ENCODE measurements at places on chromosomes 1 and 21.

- peaks cover 6% of the 10 kb centered on the region for H3K4me1 ChIP-seq
- peaks cover 36% of the 10 kb centered on the region for H3K27me3 ChIP-seq
- H3K36me3 ChIP-seq: no peaks in the 10 kb centered on the region
- H3K27ac ChIP-seq: no peak within 1 kb of the TSS
- no peak within 1 kb of the TSS for H3K4me3 ChIP-seq
Measured at GRCh38 chr21:33025489-33026442, at the start of gene OLIG2. Gene OLIG2, plus strand, starts transcription at chr21:33025935. Its CDS starts 928 bp downstream, at chr21:33026863.

- H3K27ac ChIP-seq: no peak overlapping the region
- H3K36me3 ChIP-seq: no peaks in the 10 kb centered on the region
- H3K27me3 ChIP-seq: no peaks in the 10 kb centered on the region
- H3K4me1 ChIP-seq: peaks cover 20% of the 10 kb centered on the region
- no peak overlapping the region for H3K4me3 ChIP-seq
- no peak for DNase-seq
Measured at GRCh38 chr1:48803474-48803873, 26.8 kb upstream of the BEND5 start.

DNA sequence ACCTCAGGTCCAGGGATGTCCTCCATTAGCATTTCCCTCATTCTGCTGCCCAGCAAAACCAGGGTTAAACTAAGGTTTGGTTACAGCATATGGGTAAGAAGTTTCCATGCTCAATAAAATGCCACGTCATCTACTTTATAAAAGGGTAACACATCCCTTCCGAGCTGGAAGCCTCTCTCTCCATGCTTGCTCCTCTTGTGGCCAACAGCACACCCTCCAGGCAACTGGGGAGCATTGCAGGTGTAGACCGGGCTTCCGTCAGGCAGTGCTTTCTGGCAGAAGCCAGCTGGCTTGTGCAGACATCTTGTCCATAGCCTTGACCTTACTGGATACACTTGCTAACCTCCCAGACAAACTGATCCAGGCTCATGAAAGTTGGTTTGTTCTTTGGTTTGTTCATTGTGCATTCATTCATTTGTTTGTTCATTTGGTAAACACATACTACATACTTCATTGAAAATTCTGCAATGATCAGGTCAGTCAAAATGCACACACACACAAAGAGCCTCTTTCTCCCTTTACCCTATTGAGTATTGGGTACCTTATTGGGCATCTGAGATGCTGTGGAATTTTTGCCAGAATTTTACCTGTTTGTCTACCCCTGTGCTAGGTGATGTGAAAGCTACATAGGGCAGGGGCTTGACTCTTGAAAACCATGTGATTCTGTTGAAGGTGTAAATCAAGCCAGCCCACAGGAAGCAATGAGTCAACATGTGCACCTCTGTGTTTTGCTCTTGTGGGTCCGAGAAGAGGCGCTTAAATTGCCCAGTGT lies 422.8 kb downstream of the CAMTA1 start:
- DNase-seq: no peak
- peaks cover 1% of the 10 kb centered on the region for H3K36me3 ChIP-seq
- no peaks in the 10 kb centered on the region for H3K4me1 ChIP-seq
- no peak overlapping the region for H3K4me3 ChIP-seq
- H3K27ac ChIP-seq: no peak overlapping the region

DNA sequence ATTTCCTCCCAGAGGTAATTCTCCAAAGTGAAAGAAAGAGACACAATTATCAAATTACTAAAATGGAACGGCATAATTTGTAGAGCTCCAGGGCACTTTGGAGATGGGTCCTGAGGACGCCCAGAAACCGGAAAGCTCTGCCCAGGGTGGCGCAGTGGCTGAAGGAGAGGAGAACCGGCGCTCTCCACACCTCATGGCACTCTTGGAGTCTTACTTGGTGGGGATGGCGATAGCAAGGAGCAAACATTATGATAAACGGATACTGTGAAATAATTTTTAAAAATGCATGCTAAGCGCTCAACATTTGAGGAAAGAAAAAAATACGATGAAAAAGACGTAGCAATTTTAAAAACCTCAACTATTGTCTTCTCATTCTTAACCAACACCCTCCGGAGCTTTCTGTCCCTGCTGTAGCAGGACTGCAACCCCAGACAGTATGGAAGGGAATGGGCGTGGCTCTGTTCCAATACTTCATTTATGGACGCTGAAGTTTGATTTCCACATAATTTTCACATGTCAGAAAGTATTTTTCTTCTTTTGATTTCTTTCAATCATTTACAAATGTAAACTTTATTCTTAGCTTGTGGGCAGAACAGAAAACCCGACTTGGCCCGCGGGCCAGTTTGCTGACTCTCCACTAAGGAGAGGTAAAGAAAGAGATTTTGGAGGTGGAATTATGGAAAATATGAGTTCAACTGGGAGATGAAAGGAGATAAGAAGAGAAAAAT lies 1.1 kb downstream of the S100A11 start:
- DNase-seq: no peak
- peaks cover 23% of the 10 kb centered on the region for H3K4me1 ChIP-seq
- peak overlapping the region; percentile 66 for H3K27ac ChIP-seq
- H3K4me3 ChIP-seq: peak overlapping the region; percentile 90

GRCh38 chr21:43983390-43983789 lies 28.7 kb upstream of the TRAPPC10 start:
- no peaks in the 10 kb centered on the region for H3K36me3 ChIP-seq
- DNase-seq: no peak
- peaks cover 4% of the 10 kb centered on the region for H3K4me1 ChIP-seq
- H3K27ac ChIP-seq: no peak overlapping the region
- no peak overlapping the region for H3K4me3 ChIP-seq

GRCh38 chr1:91161749-91162148 lies 139.9 kb upstream of the ZNF644 start:
- no peak for DNase-seq
- H3K27me3 ChIP-seq: peaks cover 2% of the 10 kb centered on the region
- H3K4me3 ChIP-seq: no peak overlapping the region
- no peak overlapping the region for H3K27ac ChIP-seq
- H3K4me1 ChIP-seq: peaks cover 7% of the 10 kb centered on the region
- no peaks in the 10 kb centered on the region for H3K36me3 ChIP-seq

- H3K4me3 ChIP-seq: peak overlapping the region; percentile 94
- H3K27me3 ChIP-seq: no peaks in the 10 kb centered on the region
- peaks cover 2% of the 10 kb centered on the region for H3K36me3 ChIP-seq
- DNase-seq: no peak
Measured at GRCh38 chr1:6025269-6026094, 20.2 kb upstream of the KCNAB2 start.

DNA sequence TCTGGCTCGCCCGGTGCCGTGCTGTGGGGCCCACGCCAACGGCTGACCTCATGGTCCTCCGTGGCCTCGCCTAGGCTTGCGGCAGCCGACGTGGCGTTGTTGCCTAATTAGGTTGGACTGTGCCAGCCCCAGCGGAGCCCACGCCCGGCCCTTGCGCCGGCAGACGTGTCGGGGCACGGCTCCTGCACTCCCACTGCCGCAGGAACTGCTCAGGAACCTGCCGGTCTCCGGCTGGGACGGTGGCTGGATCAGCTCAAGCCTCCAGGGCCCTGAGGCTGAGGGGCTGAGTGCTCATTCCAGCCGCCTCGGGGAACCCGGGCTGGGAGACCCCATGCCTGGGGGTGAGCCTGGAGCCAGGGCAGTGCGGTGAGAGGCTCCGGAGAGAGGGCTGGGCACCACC lies 16.1 kb upstream of the PEX10 start:
- peaks cover 2% of the 10 kb centered on the region for H3K36me3 ChIP-seq
- H3K27me3 ChIP-seq: peaks cover 5% of the 10 kb centered on the region
- no peak for DNase-seq
- H3K4me3 ChIP-seq: no peak overlapping the region

Data from memory B cell (primary cell).